ENCODE measurements at places on chromosomes 13 and 19.

DNA sequence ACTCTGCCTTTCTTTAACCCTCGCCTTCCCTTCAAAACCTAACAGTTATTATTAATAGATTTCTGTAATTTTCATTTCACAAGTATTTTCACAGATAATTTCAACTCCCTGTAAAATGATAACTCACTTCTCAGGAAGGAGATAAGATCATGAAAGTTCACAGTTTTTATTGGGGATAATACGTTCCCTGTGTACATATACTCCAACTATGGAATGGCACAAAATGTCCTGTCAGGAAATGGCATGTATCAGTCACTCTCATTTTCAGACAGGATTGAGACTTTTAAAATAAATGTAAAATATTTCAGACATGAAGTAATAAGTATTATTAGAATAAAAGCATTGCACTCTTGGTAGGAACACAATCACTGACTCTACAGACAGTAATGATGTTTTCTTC lies 932 bp upstream of the TRAPPC2B start:
- no peak for DNase-seq

GRCh38 chr13:41554626-41555386 lies 97.5 kb downstream of the RGCC start:
- peak; percentile 44 for DNase-seq

GRCh38 chr13:30806784-30807183 lies 71.4 kb downstream of the ALOX5AP start:
- DNase-seq = no peak

DNA sequence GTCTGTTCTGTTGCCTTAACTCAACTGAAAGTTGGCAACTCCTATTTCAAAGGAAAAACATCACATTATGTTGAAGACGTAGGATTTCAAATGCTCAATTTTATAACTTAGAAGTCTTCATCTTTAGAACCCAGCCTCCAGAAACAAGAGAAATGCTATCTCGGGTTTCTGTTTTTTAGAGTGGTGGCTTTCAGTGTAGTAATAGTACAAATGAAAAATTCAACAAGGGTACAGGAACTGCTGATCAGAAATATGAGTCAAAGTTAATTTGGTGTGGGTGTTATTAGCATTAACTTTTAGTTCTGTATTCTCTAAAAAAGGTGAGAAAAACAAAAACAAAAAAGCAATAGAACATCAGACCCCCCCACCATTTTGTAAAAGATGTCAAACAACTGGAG lies 56.6 kb upstream of the FLT1 start:
- DNase-seq = no peak

GRCh38 chr19:5993648-5994358 lies 15.9 kb upstream of the RANBP3 start:
- DNase-seq = no peak

DNA sequence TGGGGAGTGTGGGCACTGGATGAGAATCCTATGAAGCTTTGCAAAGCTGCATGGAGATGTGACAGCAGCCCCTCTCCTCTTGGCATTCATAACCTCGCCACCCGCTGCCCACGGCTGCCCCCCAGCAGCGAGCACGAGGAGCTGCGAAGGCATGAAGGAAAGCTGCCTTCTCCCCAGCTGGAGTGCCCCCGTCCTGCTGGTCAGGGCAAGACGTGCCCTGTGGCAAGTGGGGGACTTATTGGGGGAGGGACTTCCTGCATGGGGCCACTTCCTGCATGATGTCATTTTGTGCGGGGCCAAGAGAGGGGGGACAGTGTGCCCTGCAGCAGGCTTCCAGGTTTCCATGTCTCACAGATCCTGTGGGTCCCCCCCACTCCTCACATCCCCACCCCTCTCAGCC lies 85.9 kb downstream of the TSHZ3 start:
- DNase-seq = no peak

GRCh38 chr19:30670562-30671366 lies 298.6 kb downstream of the ZNF536 start:
- DNase-seq = no peak

DNA sequence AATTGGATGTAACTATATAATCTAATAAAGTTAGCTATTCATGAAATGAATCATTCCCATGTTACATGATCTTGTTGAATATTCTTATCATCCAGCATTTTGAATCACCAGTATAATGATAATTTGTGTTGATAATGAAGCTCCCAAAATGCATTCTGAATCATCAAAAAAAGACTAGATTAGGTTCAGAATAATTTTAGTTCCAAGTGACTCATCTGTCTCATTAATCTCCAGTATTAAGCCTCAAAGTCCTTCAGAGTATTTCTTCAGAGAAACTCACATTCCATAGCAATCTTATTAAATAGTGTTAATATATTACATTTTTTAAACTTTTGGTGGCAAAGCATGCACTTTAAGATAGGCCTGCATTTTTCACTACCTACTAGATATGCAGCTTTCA lies 207.5 kb downstream of the SLITRK5 start:
- no peak for DNase-seq

DNA sequence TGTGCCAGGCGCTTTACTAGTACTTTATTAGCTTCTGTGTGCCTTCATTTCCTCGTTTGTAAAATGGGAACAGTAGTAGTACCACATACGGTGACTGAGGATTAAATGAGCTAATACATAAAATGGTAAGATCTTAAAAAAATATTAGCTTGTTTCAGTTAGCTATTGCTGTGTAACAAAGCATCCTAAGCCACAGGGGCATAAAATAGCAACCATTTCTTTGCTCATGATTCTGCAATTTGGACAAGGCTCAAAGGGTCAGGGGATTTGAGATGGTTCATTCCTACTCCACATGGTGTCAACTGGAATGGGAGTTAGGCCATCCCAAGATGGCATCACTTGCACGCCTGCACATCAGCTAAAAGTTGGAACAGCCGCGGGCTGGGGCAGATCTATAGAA lies 13.3 kb downstream of the DYRK1B start:
- DNase-seq = no peak

GRCh38 chr19:48614436-48615230 lies at the start of gene FAM83E:
Gene FAM83E, minus strand, starts transcription at chr19:48615076. Its CDS starts 1,704 bp downstream, at chr19:48613372.
- DNase-seq = no peak

DNA sequence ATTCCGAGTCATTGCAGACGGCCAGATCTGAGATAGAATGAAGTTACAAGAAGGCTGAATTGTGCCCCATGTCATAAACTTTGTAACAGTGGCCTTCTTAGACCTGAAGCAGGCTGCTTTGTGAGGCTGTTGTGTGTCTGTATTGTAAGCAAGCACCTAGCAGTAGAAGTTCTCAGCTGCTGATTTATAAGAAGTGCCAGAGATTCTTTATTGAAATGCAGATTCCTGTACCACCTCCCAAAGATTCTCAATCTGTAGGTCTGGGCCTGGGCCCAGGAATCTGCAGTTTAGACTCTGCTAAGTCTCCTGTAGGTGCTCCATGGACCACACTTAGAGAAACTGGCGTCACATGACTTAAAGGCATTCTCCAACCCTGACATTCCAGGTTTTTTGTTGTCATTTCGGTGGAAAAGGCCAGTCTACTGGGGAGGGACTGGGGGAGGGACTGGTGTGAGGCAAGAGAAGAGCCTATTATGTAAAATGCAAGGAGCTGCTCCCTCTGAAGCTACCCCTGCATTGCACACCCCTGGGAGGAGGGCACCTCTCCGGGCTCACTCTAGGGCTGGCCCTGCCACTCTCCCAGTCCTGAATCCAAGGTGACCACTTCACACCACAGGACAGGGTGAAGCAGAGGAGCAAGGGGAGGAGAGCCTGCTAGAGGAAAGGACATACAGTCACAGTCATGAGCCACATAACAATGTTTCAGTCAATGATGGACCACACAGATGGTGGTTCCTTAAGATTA lies 769 bp upstream of the TMEM272 start:
- no peak for DNase-seq
